Stimulated activated CD4-positive, alpha-beta T cell treated with anti-CD3 and anti-CD28 coated beads, Interleukin-12 subunit alpha, Interleukin-12 subunit beta, amount 100 ng/mL, for 4 hours (primary cell): ENCODE measurements at places on chromosomes 5 and 9.
A peak's percentile ranks its signal among the peaks of the same experiment; 100 is the strongest.

DNA sequence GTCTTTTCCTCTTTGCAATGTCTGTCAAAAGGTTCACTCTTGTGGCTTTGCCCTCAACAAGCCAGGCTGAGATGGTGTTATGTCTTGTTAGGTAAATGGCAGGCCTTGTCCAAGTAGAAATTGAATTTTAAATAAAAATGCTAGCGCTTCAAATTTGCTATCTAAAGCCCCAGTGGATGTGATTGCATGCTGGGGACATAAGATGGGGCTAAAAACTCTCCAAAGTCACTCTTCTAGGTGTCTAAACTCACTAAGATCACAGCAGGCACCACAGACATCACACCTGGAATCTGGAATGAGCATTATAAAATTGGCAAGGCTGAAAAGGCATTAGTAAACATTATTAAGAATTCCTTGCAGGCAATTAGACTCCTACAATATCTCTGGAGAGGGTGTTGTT, 262.7 kb upstream of the CLINT1 start:
- no peak for DNase-seq

GRCh38 chr9:132472599-132472998, 62.6 kb downstream of the CFAP77 start:
- no peak for DNase-seq

GRCh38 chr5:57698802-57699201, 216.2 kb upstream of the ACTBL2 start:
- no peak for DNase-seq

GRCh38 chr5:6228257-6229250, 149.8 kb downstream of the MED10 start:
- no peak for DNase-seq

DNA sequence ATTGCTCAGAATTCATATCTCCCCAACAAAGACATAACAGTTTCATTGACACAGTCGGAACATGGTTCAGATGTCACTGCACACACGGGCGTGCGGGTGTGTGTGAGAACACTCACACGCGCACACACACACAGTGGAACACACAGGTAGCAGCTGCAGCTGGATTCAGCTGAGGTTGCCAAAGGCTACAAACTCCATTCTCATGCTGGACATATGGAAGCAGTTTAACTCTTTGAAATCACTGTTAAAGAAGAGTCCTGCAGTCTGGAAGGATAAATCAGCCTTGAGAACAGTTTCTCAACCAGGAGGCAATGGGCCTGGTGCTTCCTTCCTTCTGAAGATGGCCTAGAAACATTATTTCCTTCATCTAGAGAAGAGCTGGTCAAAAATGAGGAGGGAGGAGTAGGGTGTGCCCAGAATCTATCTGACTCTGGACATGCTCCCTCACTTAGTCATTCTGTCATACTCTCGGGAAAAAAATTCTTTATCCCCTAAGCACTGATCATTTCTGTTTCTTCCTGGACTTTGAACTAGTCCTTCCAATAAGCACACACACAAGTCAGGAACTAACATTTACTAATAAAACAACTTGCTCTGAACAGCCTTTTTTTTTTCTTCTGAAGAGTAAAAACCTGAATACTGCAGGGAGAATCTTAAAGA, 160.6 kb downstream of the ZDHHC21 start:
- DNase-seq: no peak

- DNase-seq: no peak
Observed at GRCh38 chr5:113212244-113212920, 222.4 kb downstream of the TSSK1B start.

GRCh38 chr9:11722957-11723356, 970.2 kb upstream of the TYRP1 start:
- no peak for DNase-seq

DNA sequence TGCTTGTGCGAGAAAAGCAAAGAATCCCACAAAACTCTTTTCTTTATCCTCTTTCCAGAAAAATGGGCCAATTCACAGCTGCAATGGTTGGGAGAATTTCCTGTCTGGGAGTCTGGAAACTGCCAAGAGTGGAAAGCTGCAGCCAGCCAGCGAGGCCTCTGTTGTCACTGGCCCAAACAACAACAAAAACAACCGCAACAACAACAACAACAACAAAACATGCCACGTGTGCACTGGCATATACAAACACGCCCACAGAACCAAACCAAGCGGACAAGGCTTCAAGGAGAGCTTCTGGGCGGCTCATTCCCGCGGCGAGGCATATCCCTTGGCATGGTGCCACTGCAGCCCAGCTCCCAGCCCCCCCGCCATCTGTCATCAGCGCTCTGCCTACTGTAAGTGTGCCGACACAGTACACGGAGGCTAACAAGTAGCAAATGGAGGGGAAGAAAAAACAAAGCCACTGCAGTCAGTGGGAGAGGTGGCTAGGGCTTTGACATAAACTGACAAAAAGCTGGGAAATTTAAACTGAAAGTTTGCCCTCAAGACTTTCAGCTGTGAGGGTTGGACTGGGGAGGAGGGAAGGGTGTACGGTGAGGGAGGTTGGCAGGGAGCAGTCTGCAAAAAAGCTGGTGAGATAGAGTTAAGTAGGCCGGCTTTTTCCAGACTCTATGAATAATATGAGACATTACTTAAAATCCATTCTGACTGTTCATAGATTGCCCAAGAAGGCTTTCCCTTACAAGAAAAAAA, 165.0 kb upstream of the ZNF462 start:
- no peak for DNase-seq

GRCh38 chr5:73565969-73566547, 515 bp downstream of the UTP15 start:
- no peak for DNase-seq

- DNase-seq: no peak
Observed at GRCh38 chr9:121774715-121775613, 123.5 kb downstream of the DAB2IP start.

GRCh38 chr5:32710550-32711361, at the start of gene NPR3:
Gene NPR3, plus strand, starts transcription at chr5:32711321. Its CDS starts 456 bp downstream, at chr5:32711777.
- DNase-seq: no peak

DNA sequence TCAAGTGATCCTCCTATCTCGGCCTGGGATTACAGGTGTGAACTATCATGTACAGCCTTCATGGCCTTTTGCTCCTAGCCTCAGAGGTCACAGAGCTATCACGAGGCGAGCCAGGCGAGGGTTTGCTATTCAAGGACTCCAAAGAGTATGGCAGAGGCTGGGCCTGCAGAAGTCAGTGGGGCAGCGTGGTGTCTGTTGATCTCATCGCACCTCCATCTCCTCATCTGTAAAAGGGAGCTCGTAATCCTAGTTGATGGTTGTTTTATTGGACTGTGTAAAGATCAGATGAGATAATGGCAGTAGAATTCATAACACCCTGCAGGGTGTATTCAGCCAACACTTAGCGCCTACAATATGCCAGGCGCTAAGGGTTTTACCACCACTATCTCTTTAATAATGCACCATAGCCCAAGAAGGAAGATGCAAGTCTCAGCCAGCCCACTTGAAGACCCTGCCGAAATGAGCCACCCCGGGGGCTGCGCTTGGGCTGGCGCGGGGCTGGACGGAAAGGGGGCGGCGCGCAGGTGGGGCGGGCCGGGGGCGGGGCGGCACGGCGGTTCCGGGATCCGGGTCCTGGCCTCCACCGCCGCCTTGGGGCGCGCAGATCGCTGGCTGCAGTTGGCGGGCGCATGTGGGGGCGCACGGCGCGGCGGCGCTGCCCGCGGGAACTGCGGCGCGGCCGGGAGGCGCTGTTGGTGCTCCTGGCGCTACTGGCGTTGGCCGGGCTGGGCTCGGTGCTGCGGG, at the start of gene GALNT12:
Gene GALNT12 (plus strand): TSS at position 601 of the 744 bp plus-strand sequence. CDS start 29 bp downstream, at position 630.
- DNase-seq: peak; percentile 63

GRCh38 chr5:140399979-140400729, 1.5 kb upstream of the ANKHD1 start:
- DNase-seq: no peak

DNA sequence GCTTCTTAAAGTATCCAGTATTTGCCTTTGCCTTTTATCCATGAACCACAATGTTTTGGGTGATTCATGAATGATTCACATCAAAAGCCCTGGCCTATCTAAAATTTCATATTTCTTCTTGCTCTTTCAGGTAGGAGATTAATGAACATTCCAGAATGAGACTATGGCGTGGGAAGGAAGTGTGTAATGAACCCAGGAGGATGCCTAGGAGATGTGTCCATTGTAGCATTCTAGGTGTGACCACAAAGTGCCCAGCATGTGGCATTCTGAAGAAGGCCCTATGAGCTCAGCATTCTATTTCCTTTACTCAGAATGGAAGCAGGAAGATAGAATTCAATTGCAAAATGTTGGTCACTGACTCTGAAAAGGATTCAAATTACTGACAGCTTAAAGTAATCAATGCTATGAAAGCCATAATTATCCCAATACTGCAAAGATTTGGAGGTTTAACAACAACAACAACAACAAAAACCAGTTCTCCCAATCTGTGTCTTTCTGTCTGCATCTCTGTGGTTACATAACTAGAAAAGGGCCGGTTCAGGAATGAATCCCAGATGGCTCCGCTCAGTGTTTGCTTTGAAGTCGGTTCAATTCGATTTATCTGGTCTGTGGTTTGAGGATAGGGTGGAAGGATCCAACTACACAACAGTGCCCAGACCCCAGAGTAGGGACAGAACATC, 126.7 kb downstream of the FOXD1 start:
- no peak for DNase-seq
